ENCODE measurements at places on chromosomes 11 and 22.

GRCh38 chr11:35615921-35616900, 2.0 kb upstream of the FJX1 start:
- peak; percentile 69 for DNase-seq

GRCh38 chr11:65206901-65207300, 25.2 kb downstream of the CAPN1 start:
- no peak for DNase-seq

GRCh38 chr11:79157738-79158137, 283.1 kb downstream of the TENM4 start:
- DNase-seq: no peak

GRCh38 chr11:48095779-48096470, 115.6 kb downstream of the PTPRJ start:
- no peak for DNase-seq

- no peak for DNase-seq
Observed at GRCh38 chr22:19548964-19549363, 24.8 kb upstream of the CLDN5 start.

DNA sequence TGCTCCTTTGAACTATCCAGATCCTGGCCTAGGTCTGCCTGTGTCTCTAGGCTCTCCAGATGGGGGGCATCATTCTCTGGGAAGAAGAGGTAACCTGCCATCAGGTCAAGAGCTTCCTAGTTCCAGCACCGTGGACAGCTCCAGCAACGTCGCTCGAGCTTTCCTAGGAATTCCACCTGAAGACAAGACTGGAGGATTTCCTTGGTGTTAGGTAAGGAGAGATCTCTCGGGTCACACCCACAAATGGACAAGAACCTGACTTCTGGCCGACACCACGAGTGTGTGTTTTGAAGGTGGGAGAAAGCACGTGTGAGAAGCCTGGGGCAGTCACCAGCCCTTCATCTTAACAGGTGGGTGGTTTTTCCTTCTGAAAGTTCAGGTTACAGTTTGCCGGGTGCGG, 1.2 kb downstream of the PRG3 start:
- no peak for DNase-seq
